NCI-H2171 (cell line): ENCODE measurements at places on chromosomes 5 and 9.

- DNase-seq, result no peak
These were observed 23.1 kb downstream of the MAP1B start for GRCh38 chr5:72130351-72130761.

- DNase-seq, result no peak
These were observed 43.0 kb downstream of the GNAQ start for GRCh38 chr9:77988630-77989029.

- no peak for DNase-seq
These were observed 300.3 kb upstream of the GRAMD2B start for GRCh38 chr5:126122942-126123341.

GRCh38 chr9:101158361-101158760 is 129.8 kb downstream of the PLPPR1 start:
- DNase-seq, result no peak

- no peak for DNase-seq
These were observed 128.1 kb downstream of the PRDM6 start for GRCh38 chr5:123217173-123217572.

GRCh38 chr5:7983433-7983832 is 114.5 kb downstream of the MTRR start:
- no peak for DNase-seq

GRCh38 chr9:120308495-120308894 is 271.5 kb downstream of the CDK5RAP2 start:
- DNase-seq, result no peak

- no peak for DNase-seq
These were observed 338.5 kb downstream of the CETN3 start for GRCh38 chr5:90071066-90071465.

- no peak for DNase-seq
These were observed 14.0 kb upstream of the DENND4C start for GRCh38 chr9:19216466-19216865.
